Activated naive CD4-positive, alpha-beta T cell treated with Interleukin-2 at 50 U/mL for 16 hours (primary cell): ENCODE measurements at places on chromosomes 13 and 19.

GRCh38 chr19:34308381-34309367 is 54.3 kb downstream of the GARRE1 start:
- DNase-seq = peak; percentile 2

DNA sequence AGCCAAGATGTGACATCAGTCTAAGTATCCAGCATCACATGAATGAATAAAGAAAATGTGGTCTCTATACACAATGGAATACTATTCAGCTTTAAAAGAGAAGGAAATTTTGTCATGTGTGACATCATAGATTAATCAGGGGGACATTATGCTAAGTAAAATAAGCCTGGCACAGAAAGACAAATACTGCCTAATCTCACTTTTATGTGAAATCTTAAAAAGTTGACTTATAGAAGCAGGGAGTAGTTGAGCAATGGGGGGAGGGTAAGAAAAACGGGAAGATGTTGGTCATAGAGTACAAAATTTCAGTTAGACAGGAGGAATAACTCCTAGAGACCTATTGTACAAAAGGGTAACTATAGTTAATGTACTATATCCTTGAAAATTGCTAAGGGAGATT is 10.4 kb upstream of the LCP1 start:
- DNase-seq = no peak

DNA sequence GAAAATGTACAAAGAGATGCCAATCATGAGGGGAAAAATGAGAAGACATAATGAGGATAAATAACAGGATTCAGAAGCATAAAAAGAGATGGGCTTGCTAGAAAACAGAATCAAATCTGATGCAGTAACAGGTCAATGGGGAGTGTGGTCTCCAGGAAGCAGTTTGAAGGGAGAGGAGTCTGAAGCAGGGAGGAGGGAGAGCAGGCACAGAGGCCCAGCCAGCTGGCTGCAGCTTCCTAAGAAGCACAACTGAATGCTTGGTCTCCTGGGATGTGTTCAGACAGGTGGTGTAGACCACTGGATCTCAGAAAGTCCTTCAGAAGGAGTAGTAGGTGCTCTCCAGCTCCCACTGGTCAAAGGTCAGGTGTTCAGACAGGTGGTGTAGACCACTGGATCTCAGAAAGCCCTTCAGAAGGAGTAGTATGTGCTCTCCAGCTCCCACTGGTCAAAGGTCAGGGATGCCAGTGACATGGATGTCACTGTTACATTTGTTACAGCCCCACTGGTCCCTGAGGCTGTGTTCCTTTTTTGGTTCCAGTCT is 68.3 kb upstream of the UBAC2 start:
- DNase-seq = no peak

- DNase-seq = no peak
Observed at GRCh38 chr13:64420181-64420580, 2810.0 kb downstream of the PCDH9 start.

- DNase-seq = no peak
Observed at GRCh38 chr19:17180997-17181702, 34.0 kb upstream of the USE1 start.

- DNase-seq = peak; percentile 48
Observed at GRCh38 chr19:19615086-19615485, 3.4 kb downstream of the PBX4 start.

GRCh38 chr19:40378509-40378908 is 11.5 kb downstream of the HIPK4 start:
- no peak for DNase-seq

DNA sequence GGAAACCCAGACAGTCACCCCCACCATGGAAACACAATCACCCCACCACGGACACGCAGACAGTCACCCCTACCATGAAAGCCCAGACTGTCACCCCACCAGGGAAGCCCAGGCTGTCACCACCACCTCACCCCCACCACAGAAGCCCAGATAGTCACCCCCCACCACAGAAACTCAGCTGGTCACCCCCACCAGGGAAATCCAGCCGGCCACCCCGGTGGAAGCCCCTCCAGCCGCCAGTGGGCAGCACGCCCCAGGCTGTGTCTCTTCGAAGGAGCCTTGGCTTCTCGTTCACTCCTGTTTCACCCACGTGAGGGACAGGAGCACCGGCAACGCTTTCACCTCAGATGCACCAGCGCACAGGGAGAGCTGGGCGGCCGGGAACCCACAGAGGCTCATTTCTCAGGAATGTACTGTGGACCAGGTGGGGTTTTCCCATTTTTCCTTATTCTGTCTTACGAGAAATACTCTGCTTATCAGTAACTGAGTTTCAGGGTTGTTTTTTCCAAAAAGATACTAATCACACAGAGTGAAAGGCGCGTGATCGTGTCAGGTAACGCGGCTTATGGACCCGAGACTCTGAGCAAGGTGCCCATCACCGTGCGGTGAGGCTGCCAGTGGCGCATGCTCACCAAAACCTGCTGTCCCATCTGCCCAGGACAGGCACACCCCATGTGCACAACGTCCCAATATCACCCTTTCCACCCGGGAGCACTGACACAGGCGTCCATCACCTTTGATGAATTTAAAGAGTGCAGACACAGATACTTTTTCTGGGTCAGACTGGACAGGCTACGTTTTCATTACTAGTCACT is 28.0 kb downstream of the CARS2 start:
- peak; percentile 38 for DNase-seq

- no peak for DNase-seq
Observed at GRCh38 chr19:49333418-49333805, 1.8 kb upstream of the CD37 start.

GRCh38 chr19:35307931-35308330 is 16.0 kb downstream of the MAG start:
- DNase-seq = no peak

GRCh38 chr13:57604442-57604841 is 27.1 kb upstream of the PCDH17 start:
- no peak for DNase-seq

DNA sequence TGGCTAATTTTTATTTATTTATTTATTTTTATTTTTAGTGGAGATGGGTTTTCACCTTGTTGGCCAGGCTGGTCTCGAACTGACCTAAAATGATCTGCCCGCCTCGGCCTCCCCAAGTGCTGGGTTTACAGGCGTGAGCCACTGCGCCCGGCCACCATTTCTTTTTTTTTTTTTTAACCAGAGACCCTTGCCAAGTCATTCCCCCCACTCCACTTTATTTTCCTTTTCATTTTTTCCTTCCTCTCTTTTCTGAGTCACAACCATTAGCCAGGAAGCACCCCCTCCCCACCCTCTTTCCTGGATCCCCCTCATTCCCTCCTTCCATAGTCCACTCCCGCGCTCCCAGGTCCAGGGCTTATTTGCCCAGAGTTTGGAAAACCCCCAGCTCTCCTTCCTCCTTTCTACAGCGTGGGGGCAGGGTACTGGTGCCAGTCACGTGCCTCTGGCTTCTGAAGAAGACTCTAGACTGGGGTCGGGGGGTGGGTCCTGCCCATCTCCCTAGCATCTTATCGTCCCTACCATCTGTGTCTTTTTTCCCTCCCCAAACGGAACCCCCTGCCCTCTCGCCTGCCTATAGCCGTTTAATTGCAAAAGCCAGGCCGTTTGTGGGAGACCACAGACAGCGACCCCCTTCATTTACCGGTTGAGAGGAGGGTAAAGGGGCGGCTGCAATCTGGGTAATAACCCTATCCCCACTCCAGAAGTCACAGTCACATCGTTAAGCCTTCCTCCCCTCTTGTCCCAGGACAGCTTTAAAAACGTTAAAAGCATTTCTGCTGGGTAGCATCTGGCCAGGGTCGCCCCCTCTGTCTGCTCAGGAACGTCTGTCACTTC is 1.1 kb upstream of the CALR start:
- DNase-seq = no peak

DNA sequence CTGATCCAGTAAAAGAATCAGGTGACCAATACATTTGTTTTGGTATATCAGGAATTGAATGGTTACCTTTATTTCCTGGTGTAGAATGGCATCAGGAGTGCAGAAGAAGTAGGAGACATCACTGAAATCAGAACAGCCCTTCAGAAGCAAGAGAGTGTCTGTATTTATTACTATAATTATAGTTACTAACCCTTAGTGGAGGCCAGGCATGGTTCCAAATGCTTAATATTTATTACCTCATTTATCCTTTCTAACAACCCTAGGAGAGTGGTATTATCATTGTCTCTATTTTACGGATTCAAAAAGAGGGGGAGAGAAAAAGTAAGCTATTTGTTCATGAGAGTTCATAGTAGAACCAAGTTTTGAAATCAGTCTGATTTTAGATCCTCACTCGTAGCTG is 1292.9 kb downstream of the PCDH9 start:
- DNase-seq = no peak

DNA sequence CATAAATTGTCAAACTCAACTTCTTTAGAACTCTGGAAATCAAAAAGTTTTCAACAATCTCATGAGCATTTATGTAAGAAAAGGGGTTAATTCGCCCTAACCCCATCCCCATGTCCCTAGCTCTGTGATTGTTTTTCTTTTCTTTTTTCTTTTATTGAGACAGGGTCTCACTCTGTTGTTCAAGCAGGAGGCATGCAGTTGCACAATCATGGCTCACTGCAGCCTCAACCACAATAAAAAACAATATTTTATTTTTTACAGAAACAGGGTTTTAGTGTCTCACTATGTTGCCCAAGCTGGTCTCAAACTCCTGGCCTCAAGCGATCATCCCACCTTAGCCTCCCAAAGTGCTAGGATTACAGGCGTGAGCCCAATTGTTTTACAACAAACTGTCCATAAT is 16.7 kb downstream of the VWA8 start:
- no peak for DNase-seq

- DNase-seq = no peak
Observed at GRCh38 chr13:22173610-22174009, 502.7 kb downstream of the FGF9 start.

GRCh38 chr19:15422296-15423075 is 3.7 kb upstream of the AKAP8L start:
- no peak for DNase-seq

DNA sequence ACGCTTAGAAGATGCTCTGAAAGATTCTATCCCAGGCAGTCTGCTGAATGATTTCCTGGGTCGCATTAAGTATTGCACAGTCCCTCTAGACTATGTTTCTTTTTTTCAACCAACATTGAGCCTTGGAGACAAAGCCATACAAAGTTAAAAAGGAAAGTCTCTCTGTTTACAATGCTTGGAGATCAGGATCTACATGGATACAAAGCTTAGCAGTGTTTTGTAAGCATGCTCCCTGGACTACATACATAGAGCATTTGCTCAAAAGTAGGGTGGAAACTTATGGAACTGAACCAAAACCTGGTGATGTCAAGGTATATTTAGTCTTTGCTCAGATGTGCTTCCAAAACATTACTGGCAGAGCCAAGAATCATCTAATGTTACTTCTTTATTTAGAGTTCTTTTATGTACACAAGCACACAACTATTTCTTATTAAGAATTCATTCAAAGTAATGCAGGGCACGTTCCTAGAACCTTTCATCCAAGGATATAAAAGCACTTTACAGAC is 241.2 kb downstream of the ABCC4 start:
- DNase-seq = no peak

GRCh38 chr19:55619286-55619685 is 5.1 kb downstream of the ZNF784 start:
- DNase-seq = no peak

DNA sequence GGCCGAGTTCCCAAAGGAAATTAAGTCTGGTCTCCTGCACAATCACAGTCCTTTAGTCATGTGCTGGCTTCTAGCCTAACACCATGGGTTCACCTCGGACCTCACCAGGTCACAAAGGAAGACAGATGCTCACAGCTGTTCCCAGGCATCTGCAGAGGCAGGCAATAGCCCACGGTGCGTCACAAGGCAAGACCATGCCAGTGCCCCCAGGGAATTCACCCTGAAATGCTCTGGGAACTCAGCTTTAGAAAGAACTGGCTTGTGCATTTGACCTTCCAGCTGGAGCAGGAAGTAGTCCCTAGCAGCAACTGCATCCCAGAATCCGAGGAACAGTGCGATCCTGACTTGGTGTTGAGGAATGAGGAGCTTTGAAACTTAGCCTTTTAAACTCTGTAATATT is 96.8 kb upstream of the WASF3 start:
- DNase-seq = no peak

DNA sequence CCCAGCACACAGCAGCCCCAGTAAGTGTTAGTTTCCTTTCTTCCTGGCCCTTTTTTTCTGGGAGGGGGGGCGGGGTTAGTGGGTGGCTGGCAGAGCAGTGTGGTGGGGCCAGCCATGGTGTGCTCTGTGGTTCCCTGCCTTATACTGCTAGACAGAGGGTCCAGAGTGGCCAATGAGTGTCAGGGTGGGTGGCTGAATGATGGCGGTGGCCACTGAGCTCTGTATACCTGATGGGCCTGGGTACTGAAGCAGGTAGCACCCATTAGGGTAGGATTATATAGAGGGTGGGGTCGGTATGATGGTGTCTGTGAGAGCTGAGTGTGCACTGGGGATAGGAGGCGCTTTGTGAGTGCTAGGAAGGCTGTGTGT is 13.8 kb downstream of the CIC start:
- DNase-seq = no peak

- DNase-seq = no peak
Observed at GRCh38 chr19:43743059-43743458, 11.7 kb downstream of the SMG9 start.

GRCh38 chr13:59279576-59279975 is 884.2 kb downstream of the DIAPH3 start:
- no peak for DNase-seq

DNA sequence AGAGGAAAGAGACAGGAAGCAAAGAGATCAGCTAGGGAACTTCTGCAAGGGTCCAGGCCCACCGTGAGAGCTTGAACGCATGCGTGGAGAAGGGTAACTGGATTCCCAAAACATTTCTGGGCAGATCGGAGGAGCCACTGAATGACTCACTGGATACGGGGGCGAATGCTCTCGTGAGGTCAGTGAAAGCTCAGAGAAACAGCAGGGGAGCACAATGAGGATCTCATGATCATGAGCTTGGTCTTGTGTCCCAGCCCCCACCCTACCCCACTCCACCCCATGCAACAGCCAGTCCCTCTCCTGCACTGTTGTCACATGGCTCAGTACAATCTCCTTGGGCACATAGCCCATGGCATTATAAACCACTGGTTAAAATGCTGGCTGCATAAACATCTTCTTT is 40.6 kb downstream of the DCLK1 start:
- no peak for DNase-seq

- DNase-seq = no peak
Observed at GRCh38 chr13:109974354-109974753, 188.0 kb upstream of the IRS2 start.

DNA sequence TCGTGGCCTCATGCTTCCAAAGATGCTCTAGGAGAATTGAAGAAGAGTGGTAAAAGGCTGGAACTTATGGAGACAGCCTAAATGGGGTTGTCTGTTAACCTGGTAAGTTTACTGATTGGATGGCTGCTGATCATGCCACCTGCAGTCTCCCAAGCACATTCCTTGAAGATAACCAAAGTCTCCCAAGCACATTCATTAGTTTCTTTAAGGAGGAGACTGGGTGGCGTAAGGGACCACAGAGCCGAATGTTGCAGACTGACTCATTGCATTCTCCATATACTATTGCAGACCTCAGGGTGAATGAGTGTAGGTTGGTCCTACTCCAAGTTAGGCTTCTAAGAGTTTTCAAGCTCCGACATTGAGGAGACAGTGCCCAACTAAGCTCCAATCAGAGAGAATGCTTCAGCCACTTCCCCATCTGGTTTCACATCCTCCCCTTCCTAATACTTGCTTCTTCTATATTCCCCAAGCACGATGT is at the start of gene IGFL3:
Gene IGFL3 (minus strand): TSS at position 51 of the 478 bp plus-strand sequence. CDS start 39 bp downstream, at position 12.
- no peak for DNase-seq
